Central memory CD8-positive, alpha-beta T cell (primary cell): ENCODE measurements at places on chromosomes 12 and 14.
A peak's percentile ranks its signal among the peaks of the same experiment; 100 is the strongest.

DNA sequence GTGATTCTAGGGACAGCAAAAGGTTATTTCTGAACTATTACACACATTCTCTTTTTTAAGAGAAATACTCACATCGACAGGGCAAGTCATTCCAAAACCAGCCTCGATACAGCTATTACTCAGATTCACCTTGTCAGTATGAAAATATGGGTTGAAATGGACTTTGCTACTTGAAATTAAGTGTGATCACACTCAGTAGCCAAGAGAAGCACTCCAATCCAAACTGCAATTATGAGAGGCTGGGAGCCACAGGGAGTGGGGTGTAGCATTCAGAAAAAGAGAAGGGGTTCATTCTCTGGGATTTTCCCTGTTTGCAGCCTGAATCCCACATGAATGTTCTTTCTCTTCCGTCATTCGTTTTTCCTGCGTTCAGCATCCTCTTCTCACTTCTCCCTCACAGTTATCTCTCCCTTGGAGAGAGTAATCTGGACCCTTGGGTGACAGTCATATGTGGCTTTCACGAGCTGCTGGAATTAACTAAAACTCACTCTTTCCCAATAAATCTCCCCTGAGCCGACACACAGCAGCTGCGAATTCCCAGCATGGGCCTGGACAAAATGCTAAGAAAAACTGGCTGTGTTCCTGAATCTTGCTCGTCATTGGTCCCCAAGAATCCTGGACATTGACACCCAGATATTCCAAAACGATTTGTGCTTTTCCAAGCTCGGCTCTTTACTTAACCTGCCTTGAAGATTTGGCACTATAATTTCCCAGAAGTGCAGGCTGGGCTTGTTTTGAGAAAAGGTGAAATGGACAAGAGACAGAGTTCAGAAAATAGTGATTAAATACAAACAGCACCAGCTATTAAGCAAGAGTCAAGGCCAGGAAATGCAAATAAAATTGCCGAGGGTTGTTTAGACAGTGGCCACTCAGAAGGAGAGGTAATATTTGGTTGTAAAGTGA is 199.5 kb upstream of the PLEKHG7 start:
- H3K4me3 ChIP-seq = no peak overlapping the region
- H3K4me1 ChIP-seq = peaks cover 29% of the 10 kb centered on the region
- no peaks in the 10 kb centered on the region for H3K27me3 ChIP-seq
- H3K27ac ChIP-seq = no peak overlapping the region
- H3K36me3 ChIP-seq = peaks cover 3% of the 10 kb centered on the region

- no peaks in the 10 kb centered on the region for H3K27me3 ChIP-seq
- peaks cover 2% of the 10 kb centered on the region for H3K36me3 ChIP-seq
- DNase-seq = no peak
- no peak overlapping the region for H3K27ac ChIP-seq
- H3K4me3 ChIP-seq = no peak overlapping the region
- H3K4me1 ChIP-seq = no peaks in the 10 kb centered on the region
These were observed 248.0 kb upstream of the FLRT2 start for GRCh38 chr14:85281921-85282320.

GRCh38 chr12:117362391-117362790 is 965 bp upstream of the NOS1 start:
- H3K27ac ChIP-seq = no peak overlapping the region
- no peak for DNase-seq
- H3K27me3 ChIP-seq = peaks cover 56% of the 10 kb centered on the region
- no peaks in the 10 kb centered on the region for H3K4me1 ChIP-seq
- no peak overlapping the region for H3K4me3 ChIP-seq

DNA sequence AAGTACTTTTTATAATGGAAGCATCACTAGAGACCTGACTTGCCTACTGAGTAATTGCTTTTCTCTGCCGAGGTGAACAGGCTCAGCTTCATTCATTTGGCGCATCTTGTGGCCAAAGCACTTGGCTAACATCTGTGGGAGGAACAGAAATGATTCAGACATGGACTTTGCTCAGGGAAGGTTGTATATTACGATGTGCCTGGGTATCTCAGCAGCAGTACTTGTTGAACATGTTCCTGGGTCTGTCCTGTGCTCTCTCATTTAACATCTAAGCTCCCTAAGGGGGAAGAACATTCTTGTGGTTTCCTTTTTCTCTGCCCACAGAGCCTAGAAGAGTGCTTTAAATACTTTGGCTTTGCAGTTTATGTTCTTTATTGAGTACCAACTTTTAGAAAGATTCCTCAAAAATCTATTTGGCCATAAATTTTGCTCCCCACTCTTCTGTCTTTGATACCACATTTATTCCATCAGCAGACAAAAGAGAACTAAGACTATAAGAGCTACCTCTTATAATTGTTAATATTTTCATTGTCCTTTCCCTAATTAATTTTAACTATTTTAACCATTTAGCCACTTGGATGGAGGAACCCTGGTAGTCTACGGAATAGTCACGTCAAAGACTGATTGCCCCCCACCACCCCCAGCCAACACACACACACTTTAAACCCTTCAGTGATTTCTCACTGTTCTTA is 101.2 kb upstream of the EGLN3 start:
- no peaks in the 10 kb centered on the region for H3K36me3 ChIP-seq
- no peak overlapping the region for H3K4me3 ChIP-seq
- no peak for DNase-seq
- H3K27ac ChIP-seq = no peak overlapping the region
- H3K27me3 ChIP-seq = no peaks in the 10 kb centered on the region

GRCh38 chr12:32889011-32889760 is 7.4 kb downstream of the PKP2 start:
- no peak for DNase-seq
- no peak overlapping the region for H3K4me3 ChIP-seq
- no peak overlapping the region for H3K27ac ChIP-seq
- peaks cover 39% of the 10 kb centered on the region for H3K27me3 ChIP-seq

GRCh38 chr12:62651138-62651537 is 184.5 kb downstream of the MON2 start:
- no peak overlapping the region for H3K27ac ChIP-seq
- no peak overlapping the region for H3K4me3 ChIP-seq
- H3K27me3 ChIP-seq = peaks cover 13% of the 10 kb centered on the region
- H3K4me1 ChIP-seq = peaks cover 7% of the 10 kb centered on the region
- DNase-seq = no peak
- peaks cover 1% of the 10 kb centered on the region for H3K36me3 ChIP-seq

DNA sequence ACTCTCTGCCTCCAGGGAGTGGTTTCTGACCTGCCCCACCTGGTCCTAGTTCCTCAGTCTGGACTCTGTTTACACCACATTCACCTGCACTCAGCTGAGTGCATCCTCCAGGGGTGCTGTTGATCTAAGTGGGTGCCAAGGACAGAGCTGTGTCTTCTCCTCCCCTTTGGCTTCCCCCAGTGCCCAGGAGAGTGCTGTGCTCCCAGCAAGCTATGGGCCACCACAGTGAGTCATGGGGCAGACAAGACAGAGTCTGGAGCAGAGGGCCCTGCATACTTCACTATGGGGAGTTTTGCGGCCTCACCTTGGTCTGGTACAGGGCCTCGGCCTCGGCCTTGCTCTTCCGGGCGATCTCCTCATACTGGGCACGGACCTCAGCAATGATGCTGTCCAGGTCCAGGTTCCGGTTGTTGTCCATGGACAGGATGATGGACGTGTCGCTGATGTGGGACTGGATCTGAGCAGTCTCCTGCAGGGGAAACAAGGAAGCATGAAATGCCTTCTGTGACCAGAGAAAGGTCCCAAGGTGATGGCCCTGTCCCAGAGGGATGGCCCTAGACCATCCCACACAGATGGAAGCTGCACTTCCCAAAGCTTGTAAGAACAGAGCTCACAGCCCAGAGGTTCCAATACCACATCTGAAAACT is 4.9 kb downstream of the KRT73 start:
- H3K36me3 ChIP-seq = peaks cover 1% of the 10 kb centered on the region
- no peaks in the 10 kb centered on the region for H3K27me3 ChIP-seq
- peak overlapping the region; percentile 66 for H3K27ac ChIP-seq
- H3K4me3 ChIP-seq = no peak overlapping the region
- DNase-seq = peak; percentile 2

- DNase-seq = no peak
- no peaks in the 10 kb centered on the region for H3K36me3 ChIP-seq
- no peak overlapping the region for H3K27ac ChIP-seq
- peaks cover 11% of the 10 kb centered on the region for H3K4me1 ChIP-seq
- no peak overlapping the region for H3K4me3 ChIP-seq
- H3K27me3 ChIP-seq = no peaks in the 10 kb centered on the region
These were observed 81.8 kb downstream of the NUMB start for GRCh38 chr14:73376585-73376984.

GRCh38 chr12:68793975-68794652 is 13.9 kb upstream of the MDM2 start:
- no peaks in the 10 kb centered on the region for H3K27me3 ChIP-seq
- H3K4me3 ChIP-seq = no peak overlapping the region
- no peak overlapping the region for H3K27ac ChIP-seq

DNA sequence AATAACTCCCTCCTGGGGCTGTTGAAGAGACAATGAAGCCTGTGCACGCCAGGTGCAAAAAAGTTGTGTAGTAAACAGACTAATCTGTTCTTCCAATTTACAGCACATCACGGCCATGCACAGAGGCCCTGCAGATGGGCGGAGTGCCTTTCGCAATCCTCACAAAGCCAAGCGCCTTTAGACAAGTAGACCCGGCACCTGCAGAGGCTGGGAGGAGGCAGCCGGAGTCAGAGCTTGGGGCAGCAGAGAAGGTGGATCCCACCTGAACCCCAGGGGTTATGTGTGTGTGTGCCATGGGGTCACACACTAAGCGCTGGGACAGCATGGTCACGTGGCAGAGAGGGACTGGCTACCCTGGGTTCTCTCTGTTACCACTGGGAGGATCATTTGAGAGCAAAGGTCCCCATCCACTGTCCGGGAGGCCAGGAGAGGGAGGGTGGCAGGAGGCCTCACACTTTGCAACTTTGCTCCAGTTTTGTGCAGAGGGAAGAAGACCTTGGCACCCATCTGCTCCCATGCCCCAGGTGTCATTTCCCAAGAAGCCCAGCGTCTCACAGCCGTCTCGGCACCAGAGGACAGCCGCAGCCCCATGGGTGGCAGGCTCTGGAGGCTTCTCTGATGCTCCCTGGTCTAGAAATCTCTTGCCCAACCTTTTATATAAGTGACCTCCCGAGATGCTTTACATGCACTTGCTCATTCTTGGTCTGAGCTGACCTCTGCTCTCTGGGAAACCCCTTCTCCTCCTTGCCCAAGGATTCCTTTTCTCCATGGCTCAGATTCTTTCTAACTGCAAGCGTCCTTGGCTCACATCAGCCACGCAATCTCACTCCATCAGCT is 80.0 kb upstream of the DICER1 start:
- peaks cover 2% of the 10 kb centered on the region for H3K36me3 ChIP-seq
- peaks cover 45% of the 10 kb centered on the region for H3K27me3 ChIP-seq

DNA sequence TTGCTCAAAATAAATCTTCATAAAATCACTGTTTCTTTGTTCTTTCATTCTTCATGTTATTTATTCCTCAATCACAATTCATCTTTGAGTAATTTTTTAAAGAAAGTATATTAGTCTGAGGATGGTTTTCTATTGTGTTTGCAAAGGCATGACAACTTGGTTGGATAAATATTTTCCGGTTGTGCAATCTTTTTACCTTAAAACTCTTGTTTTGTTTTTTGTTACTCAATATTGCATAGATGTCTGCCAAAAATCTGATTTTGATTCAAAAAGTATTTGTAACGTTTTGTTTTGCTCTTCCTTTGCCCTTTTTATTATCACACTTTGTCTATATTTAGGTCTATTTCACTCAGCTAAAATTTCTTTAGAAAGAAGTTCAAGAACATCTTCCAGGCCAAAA is 86.2 kb upstream of the SYT1 start:
- DNase-seq = no peak
- H3K27ac ChIP-seq = no peak overlapping the region
- no peaks in the 10 kb centered on the region for H3K4me1 ChIP-seq
- H3K36me3 ChIP-seq = no peaks in the 10 kb centered on the region
- H3K4me3 ChIP-seq = no peak overlapping the region

DNA sequence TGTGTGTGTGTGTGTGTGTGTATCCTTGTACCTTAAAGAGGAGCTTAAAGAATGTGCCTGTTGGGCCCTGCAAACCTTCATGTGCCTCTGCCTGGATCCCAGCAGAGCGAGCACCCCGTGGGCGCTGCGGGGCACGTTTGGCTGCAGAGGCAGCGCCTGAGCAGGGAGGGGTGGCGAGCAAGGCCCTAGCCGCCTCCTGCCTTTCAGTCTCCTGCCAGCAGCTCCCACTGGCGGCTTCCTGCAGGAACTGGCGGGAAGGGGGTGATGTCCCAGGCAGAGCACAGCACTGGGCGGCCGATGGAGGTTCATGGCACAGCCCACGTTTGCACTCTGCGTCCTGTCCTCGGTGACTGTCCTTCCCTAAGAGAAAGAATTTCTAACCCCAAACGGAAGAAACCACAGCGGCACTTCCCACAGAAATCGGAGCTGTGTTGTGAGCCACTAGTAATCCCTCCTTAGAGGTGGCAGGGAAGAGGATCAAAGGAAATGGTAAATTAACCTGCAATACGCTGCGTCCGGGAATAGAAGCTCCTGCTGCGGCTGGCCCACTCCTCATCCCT is 19.8 kb downstream of the ZBTB42 start:
- H3K4me1 ChIP-seq = peaks cover 23% of the 10 kb centered on the region
- H3K36me3 ChIP-seq = peaks cover 15% of the 10 kb centered on the region
- no peak overlapping the region for H3K4me3 ChIP-seq
- DNase-seq = no peak
- H3K27me3 ChIP-seq = no peaks in the 10 kb centered on the region

DNA sequence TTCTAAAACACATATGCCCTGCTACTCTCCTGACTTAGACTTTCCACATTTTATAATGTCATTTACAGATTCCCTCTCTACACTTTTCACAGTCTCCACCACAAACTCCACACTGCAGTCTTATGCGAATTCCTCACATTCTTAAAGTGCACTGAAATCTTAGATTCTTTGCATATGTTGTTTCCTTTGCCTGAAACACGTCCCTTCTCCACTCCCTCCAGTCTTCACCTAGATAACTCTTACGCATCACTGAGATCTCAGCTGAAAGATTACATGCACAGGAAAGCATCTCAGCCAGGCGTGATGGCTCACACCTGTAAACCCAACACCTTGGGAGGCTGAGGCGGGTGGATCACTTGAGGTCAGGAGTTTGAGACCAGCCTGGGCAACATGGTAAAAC is 3.8 kb upstream of the ARHGAP9 start:
- H3K4me3 ChIP-seq = no peak overlapping the region
- H3K4me1 ChIP-seq = peaks cover 45% of the 10 kb centered on the region
- H3K27ac ChIP-seq = peak overlapping the region; percentile 8
- H3K36me3 ChIP-seq = peaks cover 23% of the 10 kb centered on the region

GRCh38 chr12:76413121-76413520 is 64.9 kb upstream of the BBS10 start:
- no peaks in the 10 kb centered on the region for H3K27me3 ChIP-seq
- H3K36me3 ChIP-seq = no peaks in the 10 kb centered on the region
- H3K4me1 ChIP-seq = peaks cover 15% of the 10 kb centered on the region
- no peak overlapping the region for H3K4me3 ChIP-seq
- H3K27ac ChIP-seq = no peak overlapping the region

- DNase-seq = no peak
- H3K4me3 ChIP-seq = peak overlapping the region; percentile 84
- peaks cover 14% of the 10 kb centered on the region for H3K27me3 ChIP-seq
- H3K27ac ChIP-seq = no peak overlapping the region
- H3K4me1 ChIP-seq = peaks cover 6% of the 10 kb centered on the region
- peaks cover 5% of the 10 kb centered on the region for H3K36me3 ChIP-seq
These were observed 1.1 kb upstream of the LRP1 start for GRCh38 chr12:57127101-57127725.
